KG1 (cell line): ENCODE measurements at places on chromosomes 3 and 15.

- no peak for DNase-seq
These were observed 57.8 kb downstream of the PPCDC start for GRCh38 chr15:75081150-75081549.

- no peak for DNase-seq
These were observed 181.6 kb downstream of the MEGF11 start for GRCh38 chr15:66071921-66072295.

GRCh38 chr3:50201573-50202315 lies 3.3 kb upstream of the SLC38A3 start:
- DNase-seq, result no peak

GRCh38 chr3:142285083-142285517 lies 59.7 kb upstream of the GK5 start:
- DNase-seq, result no peak

DNA sequence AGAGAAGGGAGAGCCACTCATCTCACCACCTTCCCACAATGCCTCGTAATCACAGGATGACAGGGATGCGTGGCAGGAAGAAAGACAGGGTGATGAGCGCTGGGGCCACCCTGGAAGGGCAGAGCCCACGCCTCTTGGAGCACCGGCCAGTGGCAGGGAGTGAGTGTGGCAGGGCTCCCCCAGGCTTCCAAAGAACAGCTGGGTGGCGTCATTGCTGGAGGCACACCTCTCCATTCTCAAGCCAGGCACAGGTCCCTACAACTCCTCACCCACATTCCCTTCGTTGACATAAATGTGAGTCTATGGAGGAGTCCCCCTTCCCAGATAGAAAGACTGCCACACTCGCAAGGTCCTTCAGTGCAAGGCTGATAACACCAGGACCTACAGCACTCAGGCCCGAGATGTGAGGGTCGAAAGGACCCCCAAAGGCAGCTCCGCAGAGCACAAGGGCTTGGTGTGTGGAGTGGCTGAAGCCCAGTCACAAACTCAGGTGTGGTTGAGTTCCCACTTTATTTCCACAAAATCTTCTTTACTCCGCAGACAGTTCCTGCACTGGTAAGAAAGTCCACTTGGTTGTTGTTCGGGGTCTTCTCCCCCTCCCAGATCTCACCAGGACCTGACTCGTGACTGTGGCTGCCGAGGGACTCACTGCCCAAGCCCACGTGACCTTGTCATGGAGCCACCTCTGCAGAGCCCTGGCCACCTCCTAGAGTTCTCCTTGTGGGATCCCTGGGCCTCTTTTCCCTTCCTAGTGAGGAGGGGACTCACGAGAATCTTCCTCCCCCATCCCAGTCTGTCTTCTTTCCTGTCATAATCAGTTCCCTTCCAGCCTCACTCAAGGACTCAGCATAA lies 22.4 kb upstream of the CORO2B start:
- DNase-seq, result no peak

GRCh38 chr15:39640665-39641064 lies 59.8 kb downstream of the THBS1 start:
- DNase-seq, result no peak

DNA sequence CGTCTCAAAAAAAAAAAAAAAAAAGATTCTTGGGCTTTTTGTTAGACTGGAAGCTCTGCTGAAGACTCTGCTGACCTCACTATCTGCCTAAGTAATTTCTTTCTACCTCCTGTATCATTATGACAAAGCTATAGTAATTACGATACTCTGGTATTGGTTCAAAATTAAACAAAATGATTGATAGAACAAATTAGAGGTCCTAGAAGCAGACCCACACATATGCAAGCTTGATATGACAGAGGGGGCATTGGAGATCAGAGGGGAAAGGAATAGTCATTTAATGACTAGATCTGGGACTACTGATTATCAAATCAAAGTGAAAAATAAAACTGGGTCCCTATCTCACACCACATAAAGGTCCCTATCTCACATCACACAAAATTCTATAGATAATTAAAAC lies 21.9 kb upstream of the AP3B2 start:
- DNase-seq, result no peak
